ENCODE measurements at places on chromosomes 12 and 14. TPM values are rescaled to one million over a fixed set of nuclear protein-coding genes. Genes with fewer than 3 reads are reported as not detected.

CD163 gene
- 0.09 TPM for total RNA-seq

GRCh38 chr14:104037903-104038302, 47.6 kb upstream of the ASPG start:
- DNase-seq = no peak

- DNase-seq = no peak
Measured at GRCh38 chr14:49615776-49616175, 4.7 kb downstream of the RPL36AL start.

- peak; percentile 28 for DNase-seq
Measured at GRCh38 chr14:73754911-73755360, 40.8 kb upstream of the PNMA1 start.

ANO4 gene
- 5.7 TPM for total RNA-seq

DNA sequence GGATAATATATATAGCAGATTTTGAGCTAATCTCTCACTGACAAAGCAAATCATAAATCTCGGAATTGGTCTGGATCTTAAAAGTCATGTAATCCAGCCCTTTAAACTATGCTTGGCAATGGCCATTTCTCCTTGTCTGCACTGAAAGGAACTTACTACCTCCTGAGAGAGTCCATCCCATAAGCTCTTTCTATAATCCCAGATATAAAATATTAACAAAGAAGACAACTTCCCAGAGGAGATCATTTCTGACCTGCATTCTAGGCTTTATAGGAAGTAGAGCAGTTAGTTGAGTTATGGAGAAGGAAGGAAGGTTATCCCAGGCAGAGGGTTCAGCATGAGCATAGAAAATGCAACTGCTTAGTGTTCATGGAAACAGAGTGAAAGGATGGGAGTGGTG, 99.7 kb downstream of the TMEM117 start:
- no peak for DNase-seq

GRCh38 chr12:120713861-120714482, 3.7 kb downstream of the UNC119B start:
- DNase-seq = peak; percentile 77

DNA sequence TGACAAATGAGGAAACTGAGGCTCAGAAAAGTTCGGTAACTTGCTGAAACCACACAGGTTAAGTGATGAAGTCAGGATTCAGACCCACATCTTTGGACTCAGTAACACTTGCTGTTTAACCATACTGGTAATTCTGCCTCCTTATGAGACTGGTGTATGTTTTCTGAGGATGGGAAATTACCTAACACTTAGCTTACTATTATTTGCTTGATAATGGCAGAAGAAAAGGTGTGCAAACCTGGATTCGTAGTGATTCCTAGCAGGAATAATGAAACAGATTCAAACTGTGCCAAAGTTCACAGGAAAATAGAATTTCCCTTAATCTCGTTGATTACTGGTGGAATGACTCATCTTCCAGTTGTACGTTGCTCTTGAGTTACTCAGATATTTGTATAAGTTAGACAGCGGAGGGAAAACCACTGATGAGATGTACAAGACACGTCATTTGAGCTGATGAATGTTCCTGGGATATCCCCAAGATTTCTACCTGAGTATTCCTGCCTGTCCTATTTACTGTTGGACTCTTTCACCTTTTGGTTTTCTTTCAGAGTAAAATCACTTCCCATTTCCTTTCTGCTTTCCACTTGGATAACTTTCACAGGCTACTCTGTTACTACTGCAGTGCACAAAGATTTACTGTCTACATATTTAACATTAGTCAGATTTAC, 37.5 kb downstream of the PRORP start:
- DNase-seq = no peak

GPR132 gene
- 0.20 TPM for total RNA-seq

DNA sequence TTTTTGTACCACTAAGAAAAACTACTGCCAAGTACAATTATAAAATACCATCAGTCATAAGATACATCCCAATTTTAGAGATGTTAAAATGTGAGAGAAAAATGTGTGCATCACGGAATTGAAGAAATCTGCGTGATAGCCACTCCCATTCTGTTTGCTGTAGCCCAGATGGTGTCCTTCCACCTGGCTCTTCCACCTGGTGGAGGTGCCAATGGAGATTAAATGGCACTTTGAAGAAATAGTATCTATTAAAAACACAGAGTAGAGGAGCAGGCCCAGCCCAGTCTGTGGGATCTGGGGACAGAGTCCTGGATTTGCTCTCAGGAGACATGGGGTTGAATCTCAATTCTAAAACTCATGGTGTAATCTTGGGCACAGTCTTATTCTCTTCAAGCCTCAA, 35.5 kb downstream of the TSPAN11 start:
- DNase-seq = no peak

DNA sequence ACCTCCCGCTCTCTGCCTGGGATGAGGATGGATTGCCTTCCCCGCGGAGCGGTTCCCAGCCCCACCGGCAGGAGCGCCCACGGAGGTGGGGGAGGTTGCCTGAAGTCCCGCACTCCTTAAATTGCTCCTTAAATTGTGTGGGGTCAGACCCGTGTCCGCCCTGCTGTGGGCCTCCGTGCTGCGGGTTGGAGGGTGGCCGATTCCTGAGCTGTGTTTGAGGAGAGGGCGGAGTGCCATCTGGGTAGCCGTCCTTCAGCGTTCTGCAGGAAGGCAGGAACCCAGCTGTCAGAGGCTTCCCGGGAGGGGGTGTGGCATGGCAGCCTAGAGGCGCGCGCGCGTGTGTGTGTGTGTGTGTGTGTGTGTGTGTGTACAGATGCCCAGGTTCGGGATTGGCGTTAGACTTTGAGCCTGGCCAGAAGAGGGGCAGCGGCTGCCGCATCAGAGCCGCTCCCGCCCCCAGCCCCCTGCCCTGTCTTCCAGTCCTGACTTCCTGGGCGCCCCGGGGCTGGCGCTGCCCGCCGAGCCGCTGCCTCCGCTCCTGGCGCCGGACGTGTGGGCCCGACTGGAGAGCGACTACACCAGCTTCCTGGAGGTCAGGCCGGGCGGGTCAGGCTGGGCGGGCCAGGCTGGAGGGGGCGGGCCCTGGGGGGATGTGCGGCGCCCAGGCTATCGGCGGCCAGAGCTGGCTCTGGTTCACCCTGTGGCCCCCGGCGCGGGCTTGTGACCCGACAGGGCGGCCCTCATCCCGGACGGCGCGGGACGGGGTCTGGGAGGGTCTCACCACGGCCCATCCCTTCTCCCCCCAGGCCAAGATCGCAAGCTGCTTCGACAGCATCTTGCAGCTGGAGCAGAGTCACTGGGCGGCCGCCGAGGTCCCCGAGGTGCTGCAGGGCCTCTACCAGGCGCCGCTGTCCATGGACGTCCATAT, 9.2 kb downstream of the EXOC3L4 start:
- DNase-seq = peak; percentile 68

- DNase-seq = no peak
Measured at GRCh38 chr14:37466623-37467088, 128.4 kb downstream of the FOXA1 start.

GRCh38 chr14:50808053-50808452, 22.9 kb downstream of the NIN start:
- DNase-seq = peak; percentile 40

DNA sequence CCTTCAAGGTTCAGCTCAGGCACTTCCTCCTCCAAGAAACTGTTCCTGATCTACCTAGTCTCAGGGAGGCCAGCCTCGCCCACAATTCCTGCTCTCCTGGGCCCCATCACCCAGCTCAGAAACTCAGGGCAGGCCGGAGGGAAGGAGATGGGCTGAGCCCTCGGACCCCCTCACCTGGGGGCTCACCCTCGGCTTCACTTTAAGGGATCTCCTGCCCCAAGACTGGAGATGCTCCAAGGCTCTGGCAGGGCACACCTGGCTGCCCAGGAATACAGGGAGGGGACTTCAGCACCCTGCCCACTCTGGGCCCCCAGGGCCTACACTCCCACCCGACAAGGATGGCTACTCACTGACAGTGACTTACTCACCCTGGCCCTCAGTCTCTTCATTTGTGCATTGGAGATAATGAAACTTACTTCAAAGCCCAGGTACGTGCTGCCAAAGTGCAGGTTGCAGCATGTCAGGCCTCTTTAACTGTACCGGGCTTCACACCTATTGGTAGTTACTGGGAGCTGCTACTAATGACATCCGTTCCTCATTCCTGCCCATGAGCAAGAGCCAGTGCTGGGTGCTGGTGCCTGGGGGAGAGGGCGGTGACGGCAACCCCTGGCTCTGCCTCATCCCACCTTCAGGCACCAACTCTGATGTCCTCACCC, 21.0 kb upstream of the PPP1R13B start:
- DNase-seq = no peak

RIC8B gene
- total RNA-seq = 23.8 TPM

- no peak for DNase-seq
Measured at GRCh38 chr12:97299847-97300246, 162.8 kb upstream of the RMST start.

- DNase-seq = peak; percentile 83
Measured at GRCh38 chr14:22887260-22887989, 4.4 kb downstream of the REM2 start.

DNA sequence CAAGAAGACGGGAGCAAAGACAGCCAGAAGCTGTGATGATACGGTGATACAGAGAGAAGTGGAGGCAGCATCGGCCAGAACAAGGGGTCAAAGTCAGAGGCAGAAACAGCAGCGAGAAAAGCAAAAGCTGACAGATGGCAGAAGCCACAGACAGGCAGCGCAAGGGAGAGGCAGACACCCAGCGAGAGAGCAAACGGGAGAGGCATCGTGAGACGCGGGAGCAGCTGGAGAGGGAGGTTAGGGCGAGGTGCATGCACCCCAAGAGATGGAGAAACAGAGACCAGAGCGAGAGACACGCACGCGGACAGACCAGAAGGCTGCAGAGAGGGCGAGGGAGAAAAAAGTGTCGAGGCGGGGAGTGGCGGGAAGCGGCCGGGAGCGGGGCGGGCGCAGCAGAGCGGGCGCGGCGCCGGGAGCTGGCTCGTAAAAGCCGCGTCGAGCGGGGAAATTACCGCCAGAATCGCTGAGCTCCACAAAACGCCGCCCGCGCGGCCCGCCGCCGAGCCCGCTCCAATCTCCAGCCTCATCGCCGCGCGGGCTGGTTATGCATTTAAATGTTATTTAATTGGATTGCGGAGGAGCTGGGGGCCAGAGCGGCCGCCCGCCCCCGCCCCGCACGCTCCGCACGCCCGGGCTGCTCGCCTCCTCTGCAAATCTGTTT, 15.6 kb downstream of the SMUG1 start:
- peak; percentile 48 for DNase-seq

CACNA2D4 gene
- 0.79 TPM for total RNA-seq

DNA sequence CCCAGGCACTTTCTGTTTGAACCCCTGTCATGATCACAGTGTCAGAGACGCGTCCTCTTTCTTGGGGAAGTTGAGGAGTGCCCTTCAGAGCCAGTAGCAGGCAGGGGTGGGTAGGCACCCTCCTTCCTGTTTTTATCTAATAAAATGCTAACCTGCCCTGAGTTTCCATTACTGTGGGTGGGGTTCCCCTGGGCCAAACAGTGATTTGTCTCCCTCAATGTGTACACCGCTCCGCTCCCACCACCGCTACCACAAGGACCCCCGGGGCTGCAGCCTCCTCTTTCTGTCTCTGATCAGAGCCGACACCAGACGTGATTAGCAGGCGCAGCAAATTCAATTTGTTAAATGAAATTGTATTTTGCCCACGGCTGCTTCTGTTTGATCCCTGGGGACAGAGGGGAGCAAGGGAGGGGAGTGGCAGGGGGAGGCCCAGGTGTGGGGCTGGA, 5.1 kb downstream of the SHMT2 start:
- no peak for DNase-seq

- DNase-seq = no peak
Measured at GRCh38 chr12:60035835-60036234, 440.0 kb downstream of the SLC16A7 start.

- no peak for DNase-seq
Measured at GRCh38 chr14:62064751-62065323, 302.6 kb downstream of the SNAPC1 start.

DNA sequence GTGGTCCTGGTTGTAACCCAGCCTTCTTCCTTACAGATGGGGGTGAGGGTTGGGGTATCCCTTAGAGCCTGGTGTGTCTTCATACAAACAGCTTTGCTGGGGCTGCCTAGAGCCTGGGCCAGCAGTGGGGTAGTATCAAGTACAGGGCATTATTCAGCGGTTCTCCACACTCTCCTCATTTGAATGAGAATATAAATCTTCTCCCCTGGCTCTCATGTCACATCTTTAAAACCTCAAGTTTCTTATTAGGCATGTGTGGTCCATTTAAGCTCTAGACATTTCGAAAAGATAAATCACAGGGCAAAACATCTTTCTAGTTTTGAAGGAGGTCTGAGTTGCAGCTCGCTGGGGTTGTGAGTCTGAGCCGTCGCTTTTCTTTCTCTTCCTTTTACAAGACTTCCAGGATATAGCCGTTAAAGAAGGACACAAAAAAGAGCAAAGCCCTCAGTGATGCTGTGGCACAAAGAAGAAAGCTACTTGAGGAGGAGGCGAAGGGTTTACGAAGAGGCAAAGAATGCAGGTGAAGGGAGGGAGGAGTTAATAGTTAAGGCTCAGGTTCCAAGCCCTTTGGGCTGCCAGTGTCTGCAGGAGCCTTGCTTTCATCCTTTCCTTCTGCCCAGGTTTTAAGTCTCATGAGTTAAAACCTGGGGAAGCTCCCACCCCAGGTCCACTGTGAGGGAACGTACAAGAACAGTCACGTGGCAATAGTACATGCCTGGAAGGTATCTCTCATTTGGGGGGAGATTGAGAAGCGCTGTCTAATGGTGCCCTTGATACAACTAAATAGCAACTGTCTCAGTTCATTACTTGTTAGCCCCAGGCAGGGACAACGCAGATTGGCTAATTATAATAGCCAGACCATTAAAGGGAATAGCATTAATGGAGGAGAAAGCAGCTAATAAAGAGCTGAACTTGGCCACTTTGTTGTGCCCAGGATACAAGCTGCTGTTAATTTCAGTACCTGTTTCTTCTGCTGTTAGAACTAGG, 94.2 kb downstream of the ETV6 start:
- peak; percentile 63 for DNase-seq

DNA sequence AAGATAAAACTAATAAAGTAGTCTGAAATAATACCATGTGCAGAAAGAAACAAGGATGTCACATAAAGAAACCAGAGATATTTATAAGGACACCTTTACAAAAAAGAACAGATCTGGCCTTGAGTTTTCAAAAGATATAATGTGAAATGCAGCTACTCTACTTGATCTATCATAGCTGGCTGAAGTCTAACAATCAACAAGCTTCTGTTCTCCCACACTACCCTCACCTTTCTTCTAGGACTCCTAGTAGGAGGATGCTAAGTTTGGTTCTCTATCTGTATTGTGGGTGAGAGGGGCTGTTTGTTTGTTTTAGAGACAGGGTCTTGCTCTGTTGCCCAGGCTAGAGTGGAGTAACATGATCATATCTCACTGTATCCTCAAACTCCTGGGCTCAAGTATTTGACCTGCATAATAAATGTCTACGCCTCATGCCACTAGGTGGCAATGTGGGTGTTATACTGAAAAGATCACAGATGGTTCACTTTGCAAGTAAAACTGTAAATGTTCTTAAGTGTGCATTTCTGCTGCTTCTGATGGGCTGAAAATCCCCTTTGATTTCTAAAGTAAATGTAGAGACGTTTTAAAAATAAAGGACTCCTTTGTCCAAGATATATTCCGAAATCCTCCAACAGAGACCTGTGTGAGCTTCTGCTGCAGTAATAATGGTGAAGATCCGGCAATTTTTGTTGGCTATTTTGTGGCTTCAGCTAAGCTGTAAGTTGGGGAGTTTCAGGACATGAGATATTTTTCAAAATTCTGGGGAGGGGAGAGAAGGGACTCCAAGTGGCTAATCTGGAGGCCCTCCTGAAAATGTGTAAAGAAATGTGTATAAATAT, 269.3 kb downstream of the DAD1 start:
- DNase-seq = peak; percentile 40

CTSG gene
- not detected for total RNA-seq
